ENCODE measurements at places on chromosomes 2 and 18. TPM values are rescaled to one million over a fixed set of nuclear protein-coding genes. Genes with fewer than 3 reads are reported as not detected.

Gene CABLES1
- 8.1 TPM for total RNA-seq

Gene GALR1
- not detected for total RNA-seq

Gene LHCGR
- not detected for total RNA-seq

Gene DAPL1
- 13.0 TPM for total RNA-seq

Gene MOCOS
- 38.0 TPM for total RNA-seq

Gene ASTL
- total RNA-seq, result not detected

Gene HAAO
- total RNA-seq, result 14.1 TPM

Gene RGPD6
- total RNA-seq, result 53.0 TPM

Gene CHRNA1
- total RNA-seq, result 0.34 TPM

Gene SFTPB
- total RNA-seq, result 1.7 TPM

Gene DTNA
- 55.7 TPM for total RNA-seq

Gene SLC39A6
- total RNA-seq, result 128 TPM

Gene SERPINB13
- not detected for total RNA-seq

Gene NR4A2
- total RNA-seq, result 6.6 TPM

Gene ALPP
- not detected for total RNA-seq

Gene FAM117B
- total RNA-seq, result 20.6 TPM

Gene SLC35F5
- total RNA-seq, result 75.9 TPM

Gene CNTNAP5
- total RNA-seq, result 1.5 TPM

Gene TSGA10
- total RNA-seq, result 19.9 TPM

Gene SLC8A1
- 116 TPM for total RNA-seq

Gene IL37
- not detected for total RNA-seq

Gene HOXD8
- total RNA-seq, result 41.7 TPM

Data from ureter (tissue), 1 donor.